Fibroblast of skin of abdomen (primary cell): ENCODE measurements at places on chromosomes 5 and 9.
A peak's percentile ranks its signal among the peaks of the same experiment; 100 is the strongest.

- peak; percentile 43 for DNase-seq
These were observed 23.0 kb upstream of the LHFPL2 start for GRCh38 chr5:78671609-78672008.

DNA sequence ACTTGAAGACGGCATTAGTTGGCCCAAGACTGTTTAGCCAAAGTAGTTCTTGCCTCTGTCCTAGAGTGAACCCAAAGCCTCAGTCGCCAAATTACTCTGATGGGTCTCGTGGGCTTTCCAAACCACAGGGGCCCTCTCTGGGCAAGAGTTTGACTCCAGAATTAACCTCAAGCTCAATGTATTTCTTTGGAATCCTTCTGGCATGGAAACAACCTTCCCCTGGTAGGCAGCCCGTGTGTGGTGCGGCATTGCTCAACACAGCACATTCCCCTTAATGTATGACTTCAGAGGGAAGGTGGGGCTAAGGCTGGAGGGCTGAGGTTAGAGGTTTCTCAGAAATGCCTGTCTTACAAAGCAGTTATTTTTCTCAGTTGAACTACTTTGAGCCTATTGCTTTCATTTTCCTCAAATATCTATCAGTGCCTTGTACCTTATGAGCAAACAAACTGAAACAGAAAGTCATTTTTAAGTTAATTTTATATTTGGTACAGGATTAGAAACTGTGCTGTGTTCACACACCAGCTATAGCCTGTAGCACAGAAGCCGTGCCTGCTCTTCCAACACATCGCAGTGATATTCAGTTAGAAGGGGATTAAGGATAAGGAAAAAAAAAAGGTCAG lies 123.9 kb upstream of the HAPLN1 start:
- DNase-seq: peak; percentile 94

DNA sequence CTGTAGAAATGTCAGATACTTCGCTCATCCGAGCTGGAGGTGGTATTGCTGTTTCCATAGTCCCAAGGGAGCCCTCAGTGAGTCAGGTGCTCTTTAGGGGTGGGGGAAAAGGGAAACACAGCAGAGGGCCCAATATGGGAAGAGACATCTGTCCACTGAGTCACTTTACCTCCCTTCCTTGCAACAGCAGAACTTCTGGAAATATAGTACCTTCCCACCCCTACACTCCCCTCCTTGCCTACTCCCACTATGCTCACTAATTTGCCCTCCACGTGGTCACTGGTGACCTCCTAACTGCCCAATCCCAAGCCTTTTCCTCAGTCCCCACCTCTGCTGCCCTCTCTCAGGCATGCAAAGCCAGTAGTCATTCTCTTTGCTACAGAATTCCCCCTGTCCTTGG lies 1.9 kb downstream of the HK3 start:
- no peak for DNase-seq

- no peak for DNase-seq
These were observed 5.3 kb upstream of the TJP2 start for GRCh38 chr9:69168709-69169217.

DNA sequence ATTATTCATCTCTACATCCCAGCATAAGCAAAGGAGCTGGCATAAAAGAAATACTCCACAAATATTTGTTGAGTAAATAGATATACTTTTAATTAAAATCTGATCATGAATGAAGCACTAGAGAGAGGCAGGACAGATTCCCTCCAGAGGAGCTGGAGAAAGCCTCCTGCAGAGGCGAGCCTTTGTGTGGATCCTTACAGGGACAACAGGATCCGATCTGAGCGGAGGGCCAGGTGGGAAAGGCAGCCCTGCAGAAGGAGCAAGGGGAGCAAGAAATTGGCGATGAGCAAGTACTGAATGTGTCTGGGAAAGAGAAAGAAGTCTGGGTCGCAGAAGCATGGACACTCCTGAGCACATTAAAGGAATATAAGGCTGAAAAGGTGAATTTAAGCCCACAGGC lies 69.4 kb downstream of the EBF1 start:
- no peak for DNase-seq

DNA sequence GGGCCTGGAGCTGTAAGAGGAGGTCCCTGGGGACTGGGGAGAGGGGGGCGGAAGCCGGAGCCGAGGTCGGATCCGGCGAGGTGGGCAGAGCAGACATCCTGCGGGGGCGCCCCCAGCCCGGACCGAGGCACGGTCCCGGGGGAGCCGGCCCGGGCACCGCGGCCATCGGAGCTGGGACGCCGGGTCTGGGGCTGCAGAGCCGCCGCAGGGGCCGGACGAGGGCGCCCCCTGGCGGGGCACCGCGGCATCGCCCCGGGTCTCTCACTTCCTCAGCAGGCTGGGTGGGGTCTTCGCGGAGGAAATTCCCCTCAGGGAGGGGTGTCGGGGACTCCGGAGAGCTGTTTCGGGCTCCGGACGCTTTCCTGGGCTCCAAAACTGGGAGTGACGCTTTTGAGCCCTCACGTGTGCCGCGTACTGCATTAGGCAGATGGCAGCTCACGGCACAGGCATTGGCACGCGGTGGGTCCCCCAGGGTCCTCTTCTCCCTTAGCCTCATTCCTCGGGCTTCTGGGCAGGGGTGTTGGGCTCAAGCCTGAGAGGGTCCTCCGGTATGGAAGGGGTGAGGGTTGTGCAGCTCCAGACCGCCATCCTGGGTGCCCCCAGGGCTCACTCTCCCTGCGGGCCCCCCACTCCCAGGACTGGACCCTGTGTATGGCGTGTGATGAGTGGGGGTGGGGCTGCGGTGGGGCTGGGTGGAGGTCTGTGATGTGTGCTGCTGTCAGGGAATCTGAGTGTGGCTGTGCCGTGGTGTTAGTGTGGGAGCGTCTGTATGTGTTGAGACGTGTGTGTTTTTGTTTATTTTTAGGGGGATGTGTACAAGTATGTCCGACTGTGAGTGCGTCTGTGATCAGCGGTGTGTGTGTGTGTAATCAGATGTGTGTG lies 29.6 kb downstream of the LHX2 start:
- no peak for DNase-seq

- DNase-seq: peak; percentile 51
These were observed 748.7 kb downstream of the TLE4 start for GRCh38 chr9:80320480-80320879.

DNA sequence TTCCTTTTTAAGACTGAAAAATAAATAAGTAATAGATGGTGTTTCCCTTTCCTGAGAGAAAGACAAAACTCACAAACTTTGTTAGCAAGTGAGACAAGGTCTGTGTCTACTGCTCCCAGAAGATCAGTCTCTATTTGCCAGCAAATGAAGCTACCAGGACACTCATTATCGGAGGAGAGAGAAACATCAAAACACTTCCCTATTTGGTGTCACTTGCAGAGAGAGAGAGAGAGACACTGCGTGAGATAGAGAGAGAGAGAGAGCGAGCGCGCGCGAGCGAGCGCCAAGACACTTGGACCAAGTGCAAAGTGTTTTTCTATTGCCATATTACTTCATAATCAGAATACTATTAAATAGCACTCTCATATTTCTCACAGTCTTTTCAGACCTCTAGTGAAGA lies 142.7 kb downstream of the KCNN2 start:
- no peak for DNase-seq

DNA sequence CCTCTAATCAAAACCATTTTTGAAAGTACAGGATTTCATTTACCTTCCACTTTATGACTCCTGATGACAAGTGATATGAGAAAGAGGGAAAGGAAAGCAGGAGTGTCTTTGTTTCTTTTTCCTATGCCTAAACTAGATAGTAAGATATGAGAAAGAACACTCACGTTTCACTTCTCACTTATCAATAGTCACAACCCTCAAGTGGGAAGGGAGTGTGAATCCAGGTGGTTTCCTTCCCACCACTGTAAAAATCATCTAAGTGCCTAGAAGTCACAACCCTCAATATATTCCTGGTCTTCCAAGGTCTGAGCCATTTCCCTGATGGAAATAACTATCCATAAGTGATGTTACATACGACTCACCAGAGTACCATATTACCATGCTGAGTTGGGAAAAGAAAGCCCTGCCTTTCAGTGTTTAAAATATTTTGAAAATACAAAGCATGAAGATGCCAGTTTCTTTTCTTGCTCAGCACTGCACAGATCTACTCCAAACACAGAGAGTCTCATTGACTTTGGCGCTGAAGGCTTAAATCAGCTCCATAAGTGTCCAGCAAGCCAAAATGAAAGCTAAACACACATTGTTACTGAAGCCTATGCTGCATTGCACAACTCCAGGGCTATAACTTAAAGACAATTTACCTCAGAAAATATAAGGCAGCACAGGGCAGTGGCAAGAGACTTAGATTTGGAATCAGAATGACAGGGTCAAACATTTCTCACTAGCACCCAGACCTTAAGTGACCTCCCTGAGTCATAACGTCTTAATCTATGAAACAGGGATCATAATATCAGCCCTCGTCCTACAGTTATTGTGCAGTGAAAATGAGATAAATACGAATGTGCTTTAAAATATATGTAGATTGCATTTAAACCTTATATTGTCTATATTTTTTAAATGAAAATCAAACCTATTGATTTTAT lies 301.2 kb downstream of the KIAA0825 start:
- DNase-seq: no peak

GRCh38 chr9:13816837-13817236 lies 497.1 kb downstream of the NFIB start:
- no peak for DNase-seq

- peak; percentile 56 for DNase-seq
These were observed 4.4 kb downstream of the MPDZ start for GRCh38 chr9:13274886-13275641.

DNA sequence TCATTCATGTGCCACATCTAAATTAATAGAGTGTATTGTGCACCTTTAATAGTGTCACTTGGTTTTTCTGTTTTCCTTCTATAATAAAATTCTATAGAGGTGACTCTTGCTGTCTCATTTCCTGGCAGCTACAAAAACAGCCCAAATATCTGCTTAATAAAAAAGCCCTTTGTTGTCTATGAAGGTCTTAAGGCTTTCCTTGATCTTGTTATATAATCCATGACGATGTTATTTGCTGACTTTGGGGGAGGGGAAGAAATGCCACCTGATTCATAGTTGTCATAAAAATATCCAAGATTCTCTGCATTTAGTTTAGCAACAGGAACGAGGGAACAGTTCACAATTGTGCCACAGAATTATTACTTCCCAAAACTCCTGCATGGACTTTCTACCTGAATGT lies 31.3 kb downstream of the CPEB4 start:
- DNase-seq: no peak

DNA sequence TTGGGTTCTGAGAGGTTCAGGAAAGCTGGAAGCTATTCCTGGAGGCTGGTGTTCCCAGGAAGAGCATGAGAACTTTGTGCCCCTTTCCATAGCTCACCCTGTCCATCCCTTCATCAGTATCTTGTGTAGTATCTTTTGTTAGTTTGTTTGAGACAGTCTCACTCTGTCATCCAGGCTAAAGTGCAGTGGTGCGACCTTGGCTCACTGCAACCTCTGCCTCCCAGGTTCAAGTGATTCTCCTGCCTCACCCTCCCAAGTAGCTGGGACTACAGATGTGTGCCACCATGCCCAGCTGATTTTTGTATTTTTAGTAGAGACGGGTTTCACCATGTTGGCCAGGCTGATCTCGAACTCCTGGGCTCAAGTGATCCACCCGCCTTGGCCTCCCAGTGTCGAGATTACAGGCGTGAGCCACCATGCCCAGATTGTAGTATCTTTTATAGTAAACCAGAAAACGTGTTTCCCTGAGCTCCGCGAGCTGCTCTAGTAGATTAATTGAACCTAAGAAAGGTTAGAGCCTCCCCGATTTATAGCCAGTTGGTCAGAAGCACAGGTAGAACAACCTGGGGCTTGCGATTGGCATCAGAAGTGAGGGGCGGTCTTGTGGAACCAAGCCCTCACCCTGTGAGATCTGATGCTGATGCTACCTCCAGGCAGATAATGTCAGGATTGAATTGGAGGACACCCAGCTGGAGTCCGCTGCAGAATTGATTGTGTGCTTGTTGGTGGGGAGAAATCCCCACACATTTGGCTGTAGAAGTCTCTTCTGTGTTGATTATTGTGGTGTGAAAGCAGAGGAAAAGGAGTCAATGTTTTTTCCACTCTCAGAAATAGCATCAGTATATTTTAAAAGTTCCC lies 32.3 kb downstream of the ATP6V0E1 start:
- no peak for DNase-seq

DNA sequence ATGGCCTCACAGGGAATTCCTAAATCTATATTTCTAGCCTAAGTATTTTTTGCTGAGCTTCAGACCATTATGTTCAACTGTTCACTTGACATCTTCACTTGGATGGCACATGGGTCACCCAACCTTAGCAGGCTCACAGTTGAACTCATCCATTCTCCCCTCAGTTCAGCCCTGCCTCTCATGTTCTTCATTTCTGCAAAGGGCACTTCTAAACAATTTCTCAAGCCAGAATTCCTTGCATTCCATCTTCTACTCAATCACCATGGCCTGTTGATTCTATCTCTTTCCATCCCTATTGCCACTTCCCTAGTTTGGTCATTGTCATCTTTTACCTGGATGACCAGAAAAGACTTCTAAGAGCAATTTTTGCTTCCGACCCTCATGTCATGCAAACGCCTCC lies 7.3 kb upstream of the RGS3 start:
- peak; percentile 24 for DNase-seq
